Stimulated activated CD4-positive, alpha-beta T cell treated with anti-CD3 and anti-CD28 coated beads, Interleukin-1b, Interleukin-23, amount 100 ng/mL, for 48 hours (primary cell): ENCODE measurements at places on chromosomes 5 and 9.

GRCh38 chr9:116157436-116158138 is 4.0 kb downstream of the PAPPA start:
- DNase-seq = no peak

- DNase-seq = no peak
Observed at GRCh38 chr9:3736161-3736560, 210.4 kb upstream of the RFX3 start.

GRCh38 chr5:4189317-4189716 is 593.7 kb downstream of the IRX1 start:
- DNase-seq = peak; percentile 12

- no peak for DNase-seq
Observed at GRCh38 chr5:138736293-138736692, 16.9 kb upstream of the CTNNA1 start.

DNA sequence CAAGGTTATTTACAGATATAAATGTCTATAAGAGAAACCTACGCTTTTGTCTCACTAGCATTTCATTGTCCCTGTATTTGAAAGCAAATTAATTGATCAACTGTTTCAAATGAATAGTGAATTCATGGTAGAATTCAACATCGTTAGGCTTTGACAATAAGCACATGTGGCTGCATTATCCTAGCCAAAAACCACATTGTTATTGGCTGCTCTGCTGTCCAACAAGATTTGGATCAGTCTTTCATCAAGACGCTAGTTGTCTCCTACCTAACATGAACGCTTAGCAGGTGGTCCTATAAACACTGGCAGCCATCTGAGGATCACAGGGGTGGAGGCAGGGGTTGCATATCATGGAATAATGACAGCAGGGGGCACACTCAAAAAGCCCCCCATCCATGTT is 455.0 kb downstream of the CTNND2 start:
- DNase-seq = no peak

GRCh38 chr9:91883503-91883902 is 66.5 kb downstream of the ROR2 start:
- no peak for DNase-seq

DNA sequence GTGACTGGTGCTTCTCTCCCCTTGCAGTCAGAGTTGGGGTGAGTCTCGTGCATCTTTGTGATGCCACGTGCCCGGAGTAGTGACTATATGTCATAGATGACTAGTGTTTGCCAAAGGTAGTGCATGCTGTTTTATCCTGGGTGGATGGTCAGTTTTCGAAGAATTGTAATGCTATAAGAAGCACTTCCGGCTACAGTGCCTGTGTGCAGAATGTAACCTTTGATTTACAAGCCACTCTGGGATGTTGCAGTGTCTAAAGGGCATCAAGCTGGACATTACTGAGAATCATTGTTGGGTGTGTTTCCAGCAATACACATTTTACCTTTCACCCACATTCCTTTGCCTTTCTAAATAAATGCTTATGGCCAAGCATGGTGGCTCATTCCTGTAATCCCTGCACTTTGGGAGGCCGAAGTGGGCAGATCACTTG is 16.7 kb downstream of the MVB12B start:
- no peak for DNase-seq

DNA sequence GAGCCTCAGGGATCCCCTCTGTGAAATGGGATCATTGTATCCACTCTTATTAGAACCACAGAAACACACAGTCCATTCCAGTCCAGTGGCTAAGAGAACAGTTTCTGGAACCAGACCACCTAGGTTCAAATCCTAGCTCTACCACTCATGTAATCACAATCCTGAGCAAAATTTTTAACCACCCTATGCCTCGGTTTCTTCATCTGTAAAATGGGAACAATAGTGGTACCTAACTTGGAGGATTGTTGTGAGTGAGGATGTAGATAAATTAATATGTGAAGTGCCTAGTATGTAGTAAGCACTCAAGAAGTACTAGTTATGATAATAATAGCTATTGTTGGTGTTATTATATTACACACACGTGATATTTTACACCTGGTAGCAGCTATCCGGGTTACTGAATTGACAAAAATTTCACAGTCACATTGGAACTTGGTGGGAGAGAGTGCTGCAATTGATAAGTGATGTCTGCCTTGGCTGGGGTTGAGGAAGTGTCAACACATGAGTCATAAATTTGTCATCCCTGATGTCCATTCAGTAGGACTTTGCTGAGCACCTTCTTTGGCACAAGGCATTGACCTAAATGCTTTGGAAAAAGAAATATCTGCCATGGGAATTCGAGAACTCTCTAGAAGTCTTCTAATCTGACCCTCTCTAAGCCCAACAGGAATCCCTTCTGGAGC is 68.4 kb downstream of the COL27A1 start:
- no peak for DNase-seq

DNA sequence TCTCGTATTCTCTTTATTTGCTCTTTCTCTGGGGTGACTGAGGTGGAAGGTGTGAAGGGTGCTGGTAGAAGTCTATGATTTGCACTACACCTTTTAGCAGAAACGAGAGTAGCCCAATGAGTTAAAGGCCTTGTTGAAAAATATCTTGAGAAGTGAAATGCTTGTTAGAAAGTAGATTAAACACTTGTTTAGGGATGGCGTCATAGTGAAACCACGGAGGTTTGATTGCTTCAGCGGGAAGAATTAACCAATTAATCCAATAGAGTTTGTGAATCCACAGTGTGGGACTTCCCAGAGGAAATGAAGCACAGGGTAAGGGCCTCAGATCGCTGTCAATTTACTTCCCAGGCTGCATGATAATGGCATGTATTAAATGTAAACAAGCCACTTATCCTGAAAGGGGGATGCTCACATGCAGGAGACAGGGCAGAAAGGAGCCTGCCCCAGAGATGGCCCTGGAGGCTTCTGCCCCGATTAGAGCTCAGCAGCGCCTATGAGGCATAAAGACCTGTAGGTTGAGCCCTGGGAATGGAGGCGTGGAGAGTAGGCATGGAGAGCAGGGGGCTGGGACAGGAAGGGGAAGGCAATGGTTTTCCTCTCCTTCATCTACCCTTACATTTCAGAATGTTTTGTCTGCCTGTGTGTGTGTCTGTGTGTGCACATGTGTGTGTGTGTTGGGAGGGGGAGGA is 1.5 kb downstream of the FAM170A start:
- no peak for DNase-seq

- no peak for DNase-seq
Observed at GRCh38 chr9:102845827-102846371, 149.2 kb upstream of the CYLC2 start.

GRCh38 chr9:86714999-86715398 is 232.3 kb downstream of the GAS1 start:
- DNase-seq = no peak

GRCh38 chr5:133048993-133049725 is 2.7 kb upstream of the HSPA4 start:
- no peak for DNase-seq

- DNase-seq = no peak
Observed at GRCh38 chr9:96031366-96031824, 155.9 kb downstream of the ERCC6L2 start.

DNA sequence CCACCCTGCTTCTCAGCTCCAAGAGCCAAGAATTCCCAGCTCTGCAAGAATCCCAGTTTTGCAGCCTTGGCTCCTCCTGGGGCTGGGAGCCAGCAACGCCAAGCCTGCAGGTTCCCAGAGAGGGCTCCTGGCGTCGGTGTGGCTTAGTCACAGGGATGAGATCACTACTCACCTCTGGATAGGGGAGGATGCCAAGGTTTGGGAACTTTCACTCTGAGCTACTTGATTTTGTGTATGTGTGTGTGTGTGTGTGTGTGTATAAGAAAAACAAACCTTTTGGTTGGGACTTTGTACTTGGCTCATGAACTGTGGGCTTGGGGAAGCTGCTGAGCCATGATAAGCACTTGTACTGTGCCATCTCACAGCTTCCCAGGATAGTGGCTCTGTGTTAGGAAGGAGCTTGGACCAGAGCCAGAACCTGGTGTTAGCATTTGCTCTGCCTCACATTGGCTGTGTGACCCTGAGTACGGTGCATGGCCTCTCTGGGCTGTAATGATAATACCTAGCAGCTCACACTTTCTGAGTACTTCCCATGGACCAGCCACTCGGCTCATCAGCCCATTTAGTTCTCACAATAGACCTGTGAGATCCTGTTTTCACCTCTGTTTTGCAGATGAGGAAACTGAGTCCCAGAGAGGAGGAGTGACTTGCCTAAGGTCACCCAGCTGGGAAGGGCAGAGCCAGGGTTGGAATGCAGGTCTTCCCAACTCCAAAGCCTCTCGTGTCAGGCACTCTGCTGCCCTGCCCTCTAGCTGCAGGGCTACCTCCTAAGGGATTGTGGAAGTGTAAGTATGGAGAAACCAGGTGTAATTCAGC is 41.4 kb upstream of the DAB2IP start:
- DNase-seq = no peak

GRCh38 chr5:82640916-82641315 is 362.8 kb upstream of the RPS23 start:
- no peak for DNase-seq

DNA sequence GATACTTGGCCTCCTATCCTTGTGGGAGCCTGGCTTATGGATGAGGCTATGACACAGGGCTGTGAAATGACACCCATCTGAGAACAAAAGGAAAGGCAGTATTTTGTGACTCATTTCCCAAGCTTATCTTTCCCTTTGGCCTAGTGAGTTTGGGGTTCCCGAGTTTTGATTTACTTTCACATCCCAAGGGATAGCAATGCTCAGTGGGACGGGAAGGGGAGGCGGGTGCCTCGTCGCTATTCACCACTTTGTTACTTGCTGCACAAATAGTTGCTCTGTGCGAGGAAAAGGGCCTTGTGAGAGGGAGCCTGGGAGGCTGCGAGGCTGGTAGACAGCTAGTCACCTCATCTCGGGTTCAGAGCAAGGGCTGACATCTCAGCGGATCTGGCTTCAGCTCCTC is 59.1 kb upstream of the ENTREP1 start:
- DNase-seq = no peak

GRCh38 chr5:133140311-133140710 is 88.5 kb downstream of the HSPA4 start:
- DNase-seq = no peak

DNA sequence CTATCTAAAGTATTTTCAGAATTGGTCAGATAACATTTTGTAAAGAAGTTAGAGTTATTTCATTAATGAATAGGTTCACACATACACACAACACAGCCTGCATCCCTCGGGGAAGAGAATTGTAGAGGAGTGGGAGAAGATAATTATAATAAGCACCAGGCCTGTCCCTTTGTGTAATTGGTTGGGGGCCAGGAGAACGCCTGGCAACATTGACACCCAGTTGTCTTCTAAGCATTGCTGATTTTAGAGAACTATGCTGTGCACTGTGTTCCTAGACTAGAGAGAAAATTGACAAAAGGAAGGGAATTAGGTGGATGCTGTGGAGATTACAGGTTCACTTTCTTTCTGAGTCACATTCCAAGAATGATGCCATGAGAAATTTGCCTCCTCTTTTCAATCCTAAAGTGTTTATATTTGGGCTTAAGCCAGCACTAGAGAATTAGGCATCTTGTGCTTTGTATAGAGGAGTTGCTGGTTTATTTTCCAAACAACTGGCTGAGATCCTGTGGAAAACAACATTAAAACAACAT is 247.6 kb downstream of the COX7C start:
- no peak for DNase-seq

- DNase-seq = no peak
Observed at GRCh38 chr5:82561797-82562196, 283.6 kb upstream of the RPS23 start.

DNA sequence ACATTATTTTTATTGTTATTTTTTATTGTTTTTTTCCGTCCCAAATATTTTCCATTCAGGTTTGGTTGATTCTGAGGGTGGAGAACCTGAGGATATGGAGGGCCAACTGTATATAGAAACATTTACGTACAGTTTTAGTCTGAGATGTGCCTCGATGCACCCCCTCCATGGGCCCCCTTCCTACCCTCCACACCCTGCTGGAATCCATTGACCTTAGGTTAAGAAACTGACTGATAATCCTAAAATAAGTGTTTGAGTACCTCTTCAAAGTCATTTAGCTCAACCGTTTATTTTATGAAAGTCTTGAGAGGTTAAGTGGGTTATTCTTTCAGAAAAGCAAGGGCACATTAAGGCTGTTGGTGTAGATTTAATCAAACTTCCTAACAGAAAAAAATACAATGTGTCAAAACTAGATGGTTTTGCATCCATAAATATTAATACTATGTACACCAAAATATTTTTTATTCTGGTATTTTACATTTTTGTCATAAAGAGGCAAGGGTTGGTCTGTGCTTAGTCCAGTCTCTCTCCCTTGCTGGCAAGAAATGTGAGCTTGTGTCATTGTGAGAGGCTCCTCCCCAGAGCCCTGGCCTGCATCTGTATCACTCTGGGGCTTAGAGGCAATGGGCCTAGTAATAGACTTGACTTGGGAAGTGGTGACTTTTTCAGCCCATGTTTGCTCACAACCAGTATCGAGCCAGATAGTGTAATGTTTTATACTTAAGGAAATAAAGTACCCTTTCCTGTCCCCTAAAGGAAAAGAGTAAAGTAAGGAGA is 15.7 kb downstream of the MTRR start:
- DNase-seq = no peak

DNA sequence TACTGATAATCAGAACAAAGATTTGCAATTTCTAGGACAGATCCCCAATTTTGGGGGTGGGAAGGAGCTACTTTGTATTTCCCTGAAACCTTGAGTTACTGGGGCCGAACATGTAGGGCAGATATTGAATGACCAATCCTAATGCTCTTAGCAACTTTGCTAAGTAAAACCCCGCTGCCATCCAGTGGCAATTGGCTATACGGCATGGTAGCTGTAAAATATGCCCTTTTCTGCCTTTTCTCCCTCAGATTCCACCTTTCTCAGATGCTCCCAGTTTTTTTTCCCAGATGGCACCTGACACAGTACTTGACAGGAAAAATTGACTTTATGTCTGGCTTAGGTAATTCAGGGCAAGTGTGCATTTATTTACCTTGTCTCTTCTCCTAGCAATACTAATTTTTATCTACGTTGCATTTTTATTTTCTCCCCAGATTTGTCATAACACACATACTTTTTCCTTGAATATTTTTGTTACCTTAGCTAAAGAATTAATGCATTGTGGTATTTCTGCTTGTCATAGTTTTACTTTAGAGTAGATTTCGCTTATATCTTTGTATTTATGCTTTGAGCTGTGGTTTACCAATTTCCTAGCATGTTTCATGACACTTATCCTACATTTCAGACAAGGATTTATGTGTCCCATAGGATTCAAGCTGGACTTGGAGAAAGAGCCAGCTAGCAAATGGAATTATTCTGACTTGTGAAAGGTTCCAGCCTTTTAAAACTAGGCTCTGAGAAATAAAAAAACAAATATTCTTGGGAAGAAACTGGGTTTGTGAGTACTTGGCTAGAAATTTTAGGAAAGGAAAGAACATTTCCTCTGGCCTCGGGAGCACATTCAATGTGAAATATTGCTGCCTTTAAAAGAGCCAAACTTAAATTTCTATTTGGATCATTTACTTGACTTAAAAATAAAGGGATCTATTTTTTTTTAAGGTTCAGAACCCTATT is 37.4 kb downstream of the PIK3R1 start:
- peak; percentile 47 for DNase-seq
